Right renal cortex interstitium (tissue), 3 donors: ENCODE measurements at places on chromosomes 7 and 10.
A peak's percentile ranks its signal among the peaks of the same experiment; 100 is the strongest.

DNA sequence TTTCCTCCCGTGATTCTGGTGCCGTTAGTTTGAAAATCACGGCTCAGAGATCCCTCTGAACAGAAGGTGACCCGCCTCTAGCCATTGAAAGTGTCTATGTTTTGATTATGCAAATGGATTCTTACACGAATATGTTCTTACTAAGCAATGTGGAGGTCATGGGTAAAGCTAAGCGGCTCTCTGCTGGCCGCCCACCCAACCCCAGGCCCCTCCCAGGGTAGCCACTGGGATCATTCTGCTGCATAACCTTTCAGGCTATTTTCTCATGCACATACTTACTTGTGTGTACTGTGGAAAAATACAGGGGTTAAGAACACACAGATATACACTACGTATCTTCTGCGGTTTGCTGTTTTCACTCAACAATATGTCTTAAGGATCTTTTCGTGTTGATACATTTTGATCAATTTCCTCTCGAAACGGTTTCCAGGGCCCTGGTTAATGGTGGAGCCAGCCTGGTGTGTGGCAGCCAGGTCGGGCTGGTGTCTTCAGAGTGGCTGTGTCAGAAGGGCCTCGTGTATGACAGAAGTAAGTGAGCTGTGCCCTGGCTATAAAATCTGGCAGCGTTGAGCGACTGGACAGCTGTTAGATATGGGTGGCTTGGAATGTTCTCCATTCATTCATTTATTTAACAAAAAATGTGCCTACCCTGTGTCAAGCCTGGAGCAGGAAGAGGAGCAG is 29.9 kb downstream of the ZNF783 start:
- no peak for DNase-seq

- DNase-seq = peak; percentile 82
Measured at GRCh38 chr7:151459726-151460473, 20.0 kb upstream of the CRYGN start.

GRCh38 chr10:86508217-86508616 is 13.4 kb downstream of the WAPL start:
- DNase-seq = no peak

GRCh38 chr10:11074536-11075267 is 57.0 kb downstream of the CELF2 start:
- DNase-seq = no peak

DNA sequence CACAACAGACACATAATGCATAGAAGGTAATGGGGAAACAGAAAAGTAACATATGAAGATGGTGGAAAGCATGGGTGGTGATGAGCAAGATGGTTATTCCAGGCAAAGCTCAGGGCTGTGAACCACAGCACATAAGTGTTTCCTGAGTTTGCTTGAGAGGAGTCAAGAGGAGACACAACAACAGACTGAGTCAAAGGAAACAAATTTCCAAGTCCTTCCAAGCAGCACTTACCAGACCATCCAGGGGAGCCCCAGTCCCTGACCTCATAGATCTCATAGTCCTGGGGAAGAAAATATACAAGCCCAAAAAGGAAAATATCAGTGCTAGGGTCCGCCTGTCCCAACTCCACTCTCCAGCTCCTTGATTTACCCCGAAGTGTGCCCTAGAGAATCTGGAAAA is 216.6 kb upstream of the FZD1 start:
- DNase-seq = no peak

DNA sequence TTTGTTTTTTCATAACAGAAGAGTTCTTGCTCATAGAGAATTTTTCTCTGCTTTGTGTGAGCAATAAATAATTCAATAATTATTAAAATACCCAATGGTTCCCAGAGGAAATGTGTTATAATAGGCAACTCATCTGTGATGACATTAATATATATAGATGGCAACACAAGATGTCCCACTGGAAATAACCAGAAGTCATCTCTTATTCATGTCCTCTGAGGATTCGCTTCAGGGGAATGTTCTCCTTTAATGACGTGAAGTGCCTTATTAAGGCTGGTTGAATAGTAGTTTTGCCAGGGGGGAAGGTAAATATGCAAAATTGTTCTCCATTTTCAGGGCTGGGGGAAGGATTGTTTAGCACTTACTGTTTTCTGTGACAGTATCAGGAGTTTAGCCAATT is 3.1 kb downstream of the SLC39A12 start:
- DNase-seq = no peak

- no peak for DNase-seq
Measured at GRCh38 chr10:43284341-43284910, 17.6 kb upstream of the RASGEF1A start.

GRCh38 chr7:44976040-44976745 is 2.6 kb downstream of the MYO1G start:
- DNase-seq = no peak

DNA sequence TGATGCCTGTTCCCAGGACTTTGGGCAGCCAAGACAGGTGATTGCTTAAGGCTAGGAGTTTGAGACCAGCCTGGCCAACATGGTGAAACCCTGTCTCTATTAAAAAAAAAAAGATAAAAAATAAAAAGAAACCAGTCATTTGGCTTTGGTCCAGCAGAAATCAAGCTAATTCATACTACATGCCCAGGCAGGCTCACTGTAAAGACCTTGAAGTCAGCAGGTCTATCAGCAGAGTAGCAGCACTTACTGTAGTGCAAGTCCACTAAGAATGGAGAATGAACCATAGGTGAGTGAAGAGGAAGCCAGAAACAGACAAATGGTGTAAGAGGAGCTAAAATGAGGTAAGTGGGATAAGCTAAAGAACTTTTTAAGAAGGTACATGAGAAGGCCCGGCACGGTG is 24.7 kb downstream of the PSPH start:
- DNase-seq = no peak

DNA sequence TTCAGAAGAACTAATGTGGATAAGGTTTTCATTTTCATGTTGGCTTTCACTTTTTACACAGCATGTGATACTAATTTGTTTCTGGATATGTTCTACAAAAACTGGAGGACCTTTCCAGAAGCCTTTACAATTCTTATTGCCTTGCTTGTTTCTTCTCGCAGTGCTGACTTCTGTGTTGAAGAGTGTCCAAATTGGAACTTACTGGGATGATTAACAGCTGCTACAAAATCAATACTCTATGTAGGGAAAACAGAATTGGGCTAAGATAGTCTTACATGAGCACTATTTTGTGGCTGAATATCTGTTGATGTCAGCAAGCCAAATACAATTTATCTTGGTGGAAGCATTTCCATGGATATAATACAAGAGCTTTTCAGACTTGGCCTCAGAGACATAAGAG is 351.2 kb downstream of the DGKB start:
- no peak for DNase-seq

GRCh38 chr10:121608469-121609190 is 10.4 kb upstream of the FGFR2 start:
- DNase-seq = peak; percentile 29

GRCh38 chr7:96901822-96902445 is 103.4 kb upstream of the DLX6 start:
- no peak for DNase-seq

DNA sequence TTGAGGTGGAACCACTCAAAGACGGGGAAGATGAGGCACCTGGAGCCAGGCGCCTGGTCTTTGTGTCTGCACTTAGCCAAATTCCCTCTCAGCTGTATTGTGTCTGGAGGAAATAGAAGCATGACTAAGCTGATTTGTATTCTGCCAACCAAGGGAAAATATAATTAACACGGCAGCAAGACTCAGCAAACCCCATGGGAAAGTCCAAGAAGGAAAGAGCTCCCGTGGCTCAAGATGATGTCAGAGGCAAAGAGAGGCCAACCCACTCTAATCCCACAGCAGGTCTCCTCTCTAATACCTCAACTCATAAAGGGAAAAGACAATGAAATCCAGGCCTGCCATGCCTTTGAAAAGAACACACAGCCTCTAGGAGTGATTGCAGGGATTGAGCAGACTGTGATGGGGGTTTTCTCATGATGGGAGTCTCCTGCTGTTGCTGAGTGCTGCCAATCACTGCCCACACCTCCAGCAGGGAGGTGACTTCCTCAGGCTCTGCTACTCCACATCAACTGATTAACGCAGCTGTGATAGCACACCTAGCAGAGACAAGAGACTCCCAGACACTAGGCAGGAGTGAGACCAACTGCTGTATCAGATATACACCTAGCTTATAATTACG is 255.5 kb upstream of the C7orf33 start:
- no peak for DNase-seq

- DNase-seq = no peak
Measured at GRCh38 chr10:79979976-79980687, 31.2 kb upstream of the SFTPD start.

- no peak for DNase-seq
Measured at GRCh38 chr7:92121681-92122080, 12.6 kb downstream of the CYP51A1 start.

DNA sequence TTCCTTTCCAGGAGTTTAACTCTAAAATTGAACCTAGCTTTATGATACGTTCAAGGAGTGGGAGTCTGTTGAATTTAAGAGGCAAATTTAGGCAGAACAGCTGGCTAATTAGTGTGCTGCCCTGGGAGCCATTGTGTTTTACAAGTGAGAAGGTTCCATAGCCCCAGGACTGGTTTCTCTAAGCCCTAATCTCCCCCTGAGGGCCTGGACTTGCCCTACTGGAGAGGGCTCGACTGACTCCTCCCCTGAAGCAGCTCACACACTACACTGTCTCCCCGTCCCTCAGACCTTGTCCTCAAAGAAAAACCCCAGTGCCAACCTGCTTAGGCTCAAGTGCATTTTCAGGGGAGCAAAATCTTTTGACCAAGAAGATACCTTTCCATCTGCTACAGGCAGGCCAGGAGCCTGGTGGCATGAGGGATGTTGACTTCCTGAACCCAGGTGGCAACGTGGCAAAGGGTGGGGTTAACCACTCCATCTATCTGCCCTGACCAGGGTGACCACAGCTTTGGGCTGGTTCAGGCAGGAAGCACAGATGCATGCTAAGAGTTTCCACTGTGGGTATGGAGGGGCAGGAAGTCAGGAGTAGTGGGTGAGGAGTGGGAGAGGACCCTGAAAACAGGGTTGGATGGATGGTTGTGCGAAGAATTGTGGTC is 68.9 kb upstream of the CARD11 start:
- no peak for DNase-seq

GRCh38 chr7:50706469-50706937 is 76.2 kb downstream of the GRB10 start:
- no peak for DNase-seq

DNA sequence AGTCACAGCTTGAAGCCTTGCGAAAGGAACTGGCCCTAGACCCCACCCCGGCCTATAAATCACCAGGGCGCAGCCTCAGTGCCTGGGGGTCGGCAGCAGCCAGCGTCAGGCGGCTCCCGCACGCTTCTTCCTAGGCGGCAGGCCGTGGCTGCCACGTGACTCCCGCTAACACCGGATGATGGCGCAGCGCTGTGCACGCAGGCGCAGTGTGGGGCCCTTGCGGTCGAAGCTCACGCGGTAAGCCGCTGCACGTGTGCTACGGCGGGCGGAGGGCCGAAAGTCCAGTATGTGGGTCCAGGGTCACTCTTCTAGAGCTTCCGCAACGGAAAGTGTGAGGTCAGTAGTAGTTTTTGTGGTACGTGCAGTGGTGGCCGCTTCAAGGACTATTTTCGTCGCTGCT is at the start of gene STK31:
STK31 (plus strand) TSS at position 220 of the 400 bp plus-strand sequence; CDS start at position 287, 67 bp downstream.
- no peak for DNase-seq

- no peak for DNase-seq
Measured at GRCh38 chr10:78755063-78755701, 313.6 kb upstream of the ZMIZ1 start.

- no peak for DNase-seq
Measured at GRCh38 chr10:132883391-132883881, 58.9 kb downstream of the CFAP46 start.

DNA sequence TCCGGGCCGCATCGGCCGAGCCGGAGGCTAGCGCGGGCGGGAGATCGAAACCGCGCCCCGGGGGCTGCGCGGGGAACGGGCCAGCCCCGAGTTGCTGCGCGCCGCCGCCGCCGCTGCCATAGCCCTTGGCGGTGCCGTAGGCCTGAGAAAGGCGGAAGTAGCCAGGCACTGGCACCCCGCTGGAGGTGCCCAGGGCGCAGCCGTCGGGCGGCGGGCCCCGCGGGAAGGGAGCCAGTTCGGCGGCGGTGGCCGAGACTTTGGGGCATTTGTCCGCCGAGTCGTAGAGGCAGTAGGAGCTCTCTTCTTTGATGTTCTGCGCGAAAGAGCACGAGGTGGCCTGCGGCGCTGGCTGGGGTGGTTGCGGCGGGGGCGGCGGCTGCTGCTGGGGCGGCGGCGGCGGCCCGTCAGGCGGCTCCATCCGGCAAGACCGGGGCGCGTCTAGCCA is 587 bp downstream of the HOXA10 start:
- no peak for DNase-seq

- DNase-seq = no peak
Measured at GRCh38 chr7:120645966-120646365, 212.0 kb downstream of the TSPAN12 start.

- no peak for DNase-seq
Measured at GRCh38 chr7:97513326-97513725, 218.6 kb upstream of the TAC1 start.

GRCh38 chr10:125868372-125868975 is 12.6 kb downstream of the DHX32 start:
- no peak for DNase-seq

GRCh38 chr10:127302343-127302742 is 106.0 kb upstream of the INSYN2A start:
- no peak for DNase-seq

DNA sequence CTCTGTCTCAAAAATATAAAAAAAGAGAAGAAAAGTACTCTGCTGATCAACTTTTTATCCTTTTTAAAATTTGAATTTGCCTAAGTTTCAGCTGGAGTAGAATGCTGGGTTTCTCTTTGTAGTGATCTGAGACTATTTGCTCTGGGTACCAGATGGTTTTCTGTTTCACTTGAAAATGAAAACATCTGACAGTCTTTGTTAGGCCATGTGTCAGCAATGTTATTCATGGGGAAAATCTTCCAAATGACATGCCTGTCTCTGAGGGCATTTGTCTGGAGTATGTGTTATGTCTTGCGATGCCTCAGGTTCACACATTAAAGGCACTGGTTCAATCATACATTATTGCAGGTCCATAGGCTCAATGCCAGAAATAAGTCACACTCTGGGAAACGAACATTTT is 175.3 kb upstream of the TMEM229A start:
- no peak for DNase-seq

- DNase-seq = no peak
Measured at GRCh38 chr10:43046288-43046991, 30.4 kb upstream of the RET start.

- no peak for DNase-seq
Measured at GRCh38 chr7:151920488-151920887, 35.8 kb upstream of the GALNTL5 start.
